ENCODE measurements at places on chromosomes 4 and X. TPM values are rescaled to one million over a fixed set of nuclear protein-coding genes. Genes with fewer than 3 reads are reported as not detected.

DNA sequence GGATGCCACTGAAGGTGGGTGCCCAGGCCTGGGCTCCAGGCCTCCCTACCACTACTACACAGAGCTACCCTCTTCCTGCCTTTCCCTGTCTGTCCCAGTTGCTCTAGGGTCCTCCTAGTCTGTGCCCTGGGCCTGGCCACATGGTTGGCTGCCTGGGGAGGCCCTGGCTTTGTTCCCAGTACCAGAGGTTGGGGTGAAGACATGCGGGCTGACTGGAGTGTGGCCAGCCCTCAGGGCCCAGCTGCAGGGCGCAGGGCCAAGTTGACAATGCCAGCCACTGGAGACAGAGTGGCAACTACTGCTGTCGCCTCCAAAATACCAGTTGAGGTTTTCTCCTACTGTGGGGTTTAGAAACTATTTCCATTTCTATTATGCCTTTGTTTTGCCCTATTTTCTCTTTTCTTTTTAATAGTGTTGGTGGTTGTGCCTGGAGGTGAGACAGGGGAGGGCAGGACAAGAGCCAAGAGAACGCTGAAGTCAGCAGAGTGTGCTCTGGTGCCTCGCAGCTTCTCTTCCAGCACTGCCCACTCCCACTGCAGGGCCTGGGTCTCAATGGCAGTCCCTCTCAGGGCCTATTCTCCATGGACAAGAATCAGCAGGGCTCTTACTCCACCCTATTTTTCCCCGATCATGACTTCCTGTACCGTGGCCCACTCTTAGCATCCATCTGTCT, 32.2 kb upstream of the XPNPEP2 start:
- DNase-seq, result no peak

GRCh38 chrX:53287493-53288138, 6.2 kb upstream of the IQSEC2 start:
- DNase-seq, result no peak

- no peak for DNase-seq
These were observed 648 bp downstream of the SYNPO2 start for GRCh38 chr4:118889312-118889691.

SSX2 gene
- total RNA-seq, result not detected

- no peak for DNase-seq
These were observed 222.4 kb downstream of the FBXO8 start for GRCh38 chr4:174061026-174061425.

- DNase-seq, result no peak
These were observed 9.0 kb upstream of the MAGEC2 start for GRCh38 chrX:142214081-142214480.

ABCG2 gene
- 7.8 TPM for total RNA-seq

- DNase-seq, result no peak
These were observed 1403.5 kb upstream of the PABPC4L start for GRCh38 chr4:135605076-135605475.

DNA sequence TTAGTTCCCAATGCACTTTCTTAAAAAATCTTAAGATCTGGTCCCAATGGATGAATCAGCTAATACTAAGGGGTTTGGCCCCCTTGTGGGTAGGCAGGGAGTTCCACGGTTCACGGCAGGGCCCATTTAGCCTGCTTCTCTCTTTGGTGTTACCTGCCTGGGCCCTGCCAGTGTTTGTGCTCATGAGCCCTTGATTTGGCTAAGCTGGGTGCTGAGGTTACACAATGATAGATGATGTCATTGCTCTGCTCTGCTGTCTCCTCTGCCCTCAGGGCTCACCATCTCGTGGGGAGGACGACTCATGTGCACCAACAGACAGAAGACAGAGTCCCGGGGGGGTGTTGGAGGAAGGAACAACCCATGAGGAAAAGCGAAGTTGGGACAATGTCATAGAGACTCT, 24.4 kb downstream of the RTL5 start:
- DNase-seq, result no peak

SOD3 gene
- total RNA-seq, result 79.5 TPM

GRCh38 chr4:167456619-167457018, 222.3 kb upstream of the SPOCK3 start:
- DNase-seq, result no peak

SHROOM4 gene
- total RNA-seq, result 6.3 TPM

NHSL2 gene
- 20.2 TPM for total RNA-seq
